ENCODE measurements at places on chromosomes 13 and 19.
A peak's percentile ranks its signal among the peaks of the same experiment; 100 is the strongest.

DNA sequence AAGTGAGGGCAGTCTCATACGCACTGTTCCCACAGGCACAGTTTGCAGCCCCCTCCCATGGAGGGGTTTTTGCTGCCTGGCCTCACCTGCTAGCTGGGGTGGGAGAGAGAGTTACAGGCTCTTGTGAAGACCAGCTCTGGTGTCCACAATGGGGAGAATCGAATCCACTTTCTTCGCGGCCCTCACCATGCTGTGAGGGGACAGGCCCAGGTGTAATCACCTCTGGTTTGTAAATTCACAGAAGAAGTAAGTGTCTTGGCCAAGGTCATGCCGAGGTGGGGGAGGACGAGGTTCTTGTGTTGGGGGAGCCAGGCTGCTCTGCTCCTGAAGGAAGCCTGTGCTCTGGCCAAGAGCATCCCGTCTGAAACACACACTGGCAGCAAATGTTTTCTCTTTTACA, 39.5 kb downstream of the TEX29 start:
- no peak for DNase-seq

GRCh38 chr19:49149652-49150105, 5.5 kb downstream of the HRC start:
- no peak for DNase-seq

DNA sequence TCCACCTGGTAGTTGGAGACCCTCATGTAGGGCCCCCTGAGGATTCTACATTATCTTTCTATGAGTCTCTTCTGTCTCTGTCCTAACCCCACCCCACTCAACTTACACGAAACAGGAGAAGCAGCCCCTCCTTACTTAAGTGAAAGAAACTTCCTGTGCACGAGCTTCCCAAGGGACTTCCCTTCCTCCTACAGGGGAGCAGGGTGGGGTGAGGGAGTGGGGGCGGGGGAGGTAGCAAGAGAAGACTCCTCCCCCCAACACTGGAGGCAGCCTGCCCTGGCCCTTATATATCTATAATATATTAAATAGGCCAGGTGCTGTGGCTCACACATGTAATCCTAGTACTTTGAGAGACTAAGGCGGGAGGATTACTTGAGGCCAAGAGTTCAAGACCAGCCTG, 5.5 kb upstream of the PDE4C start:
- DNase-seq: no peak

GRCh38 chr19:16229322-16229641, 31.6 kb downstream of the AP1M1 start:
- no peak for DNase-seq

- peak; percentile 77 for DNase-seq
Measured at GRCh38 chr19:41934849-41935374, 6.7 kb upstream of the ERFL start.

- peak; percentile 76 for DNase-seq
Measured at GRCh38 chr19:18304458-18305310, 18.2 kb downstream of the LSM4 start.

DNA sequence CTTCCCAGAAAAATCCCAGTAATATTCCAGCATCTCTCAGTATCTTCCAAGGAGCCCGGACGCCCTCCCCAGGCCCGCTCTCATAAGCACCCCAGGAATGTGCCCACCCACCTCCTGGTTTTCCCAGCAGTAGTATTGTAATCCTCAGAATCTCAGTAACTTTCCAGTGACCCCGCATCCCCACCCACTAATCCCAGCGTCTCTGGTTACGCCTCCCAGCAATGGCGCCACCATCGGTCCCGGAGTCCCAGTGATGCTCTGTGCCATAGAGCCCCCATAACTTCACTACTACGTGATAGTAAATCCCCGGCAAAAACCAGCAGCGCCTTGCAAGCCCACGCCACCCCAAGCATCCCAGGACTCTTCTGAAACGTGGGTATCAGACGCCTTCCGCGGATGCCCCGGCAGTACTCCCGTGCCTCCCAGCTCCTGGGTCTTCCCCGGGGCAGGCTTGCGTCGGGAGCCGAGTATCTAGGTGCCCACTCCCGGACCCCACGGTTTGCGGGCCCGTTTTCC, 928 bp upstream of the PNPLA6 start:
- no peak for DNase-seq

DNA sequence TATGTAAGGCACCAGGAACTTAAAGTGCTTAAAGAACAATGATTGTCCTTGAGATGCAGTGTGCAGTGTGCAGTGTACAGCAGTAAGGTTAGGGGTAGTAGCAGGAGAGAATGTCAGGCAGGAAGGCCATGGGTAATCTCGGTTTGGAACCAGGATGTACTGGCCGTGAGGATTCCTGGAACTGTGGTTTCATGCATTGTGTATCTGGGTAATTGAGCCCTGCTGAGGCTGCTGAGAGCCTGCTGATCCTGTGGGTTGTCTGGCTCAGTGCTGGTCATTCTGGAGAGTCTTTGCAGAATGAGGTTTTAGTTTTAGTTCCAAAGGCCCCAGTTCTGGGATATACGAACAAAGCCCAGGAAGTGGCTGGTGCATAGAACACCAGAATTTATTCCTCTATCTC, 71.0 kb downstream of the ZNF568 start:
- DNase-seq: no peak

- DNase-seq: no peak
Measured at GRCh38 chr19:21839976-21840375, 4.0 kb upstream of the ZNF43 start.

- no peak for DNase-seq
Measured at GRCh38 chr19:13599681-13600080, 93.4 kb upstream of the CACNA1A start.

- DNase-seq: peak; percentile 68
Measured at GRCh38 chr19:1408300-1409203, 1.2 kb downstream of the DAZAP1 start.

DNA sequence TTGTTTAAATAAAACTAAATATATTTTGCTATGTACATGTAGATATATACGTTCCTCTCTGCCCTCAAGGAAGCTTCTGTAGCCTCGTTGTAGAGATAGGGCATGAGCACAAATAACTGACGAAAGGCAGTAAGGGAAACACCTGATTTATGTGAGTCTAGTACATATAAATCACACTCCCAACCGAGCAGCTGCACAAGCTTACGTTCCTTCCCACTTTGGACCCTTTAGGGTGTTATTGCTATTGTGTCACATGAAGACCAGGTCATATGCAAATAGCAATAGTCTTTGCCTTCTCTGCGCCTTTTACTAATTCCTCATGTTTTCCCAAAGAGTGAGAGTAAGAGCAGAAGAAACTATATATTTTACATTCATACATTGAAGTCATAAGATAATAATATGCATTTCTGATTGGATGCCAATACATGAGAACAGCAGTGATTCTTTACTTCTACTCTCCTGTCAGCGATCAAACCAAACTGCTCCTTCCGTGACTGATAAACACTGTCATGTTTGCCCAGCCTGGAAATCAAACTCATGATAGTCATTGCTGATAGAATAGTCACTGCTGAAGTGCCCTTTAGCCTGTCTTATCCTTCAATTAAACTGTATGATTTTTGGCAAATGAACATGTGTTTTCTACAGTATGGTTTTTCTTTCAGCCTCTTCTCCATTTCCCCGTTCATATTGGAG, 127.2 kb upstream of the MAB21L1 start:
- no peak for DNase-seq

- DNase-seq: no peak
Measured at GRCh38 chr19:35144600-35145436, 1.8 kb downstream of the FXYD7 start.

DNA sequence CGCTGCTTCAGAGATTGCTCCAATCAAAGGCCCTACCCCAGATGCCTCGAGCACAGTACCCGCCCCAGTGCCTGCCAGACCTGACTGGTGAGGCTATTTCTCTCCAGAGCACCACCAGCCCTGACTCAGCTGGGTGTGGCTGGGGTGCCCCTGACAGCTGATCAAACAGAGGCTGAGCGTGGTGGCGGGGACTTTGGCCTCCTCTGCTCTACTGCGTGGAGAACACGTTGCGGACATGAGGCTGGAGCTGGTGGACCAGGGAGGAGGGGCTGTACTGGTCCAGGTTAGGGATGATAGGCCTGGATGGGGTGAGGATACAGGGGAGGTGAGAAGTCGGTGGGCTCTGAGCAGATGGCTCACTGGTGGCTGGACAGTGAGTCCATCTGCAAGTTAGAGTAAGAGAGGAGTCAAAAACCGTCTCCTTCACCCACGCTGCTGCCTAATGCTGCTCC, 3.5 kb upstream of the DOCK6 start:
- DNase-seq: no peak

GRCh38 chr19:45607071-45608029, 5.3 kb upstream of the GPR4 start:
- DNase-seq: peak; percentile 20

GRCh38 chr19:38143847-38144246, 80.2 kb downstream of the DPF1 start:
- DNase-seq: no peak

DNA sequence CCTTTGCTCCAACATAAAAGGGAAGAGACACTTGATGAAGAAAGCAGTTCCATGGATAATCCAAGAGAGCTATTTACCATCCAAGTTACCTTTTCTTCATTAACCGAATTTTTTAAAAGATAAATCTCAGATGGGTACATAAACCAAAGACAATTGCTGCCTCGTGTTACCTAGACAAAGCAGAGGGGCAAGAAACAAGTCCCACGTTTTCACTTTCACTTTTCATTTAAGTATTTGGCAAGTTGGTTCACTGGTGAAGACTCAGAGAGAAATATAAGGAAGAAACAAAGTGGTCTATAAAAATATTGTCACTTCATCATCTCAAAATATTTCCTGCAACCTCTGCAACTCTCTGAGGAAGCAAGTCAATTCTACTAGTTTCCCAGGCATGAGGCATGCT, 446.1 kb downstream of the FGF14 start:
- DNase-seq: no peak

DNA sequence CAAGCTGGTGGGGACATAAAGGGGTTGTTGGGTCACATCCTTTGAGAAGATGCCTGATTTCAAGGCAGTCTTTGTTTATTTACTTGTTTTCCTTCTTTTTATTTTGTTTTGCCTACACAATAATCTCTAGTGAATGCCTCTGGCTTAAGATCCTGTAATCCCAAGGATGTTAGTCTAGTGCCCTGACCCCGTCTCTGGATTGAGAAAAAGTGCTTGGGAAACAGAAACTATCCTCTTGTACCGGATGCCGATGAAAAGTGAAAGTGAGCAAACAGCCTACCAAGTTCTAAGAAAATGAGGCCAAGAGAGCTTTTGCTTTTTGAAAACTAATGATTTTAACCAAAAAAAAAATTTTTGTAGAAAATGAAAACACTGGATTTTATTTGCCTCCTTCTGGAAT, 42.1 kb upstream of the C1QTNF9 start:
- peak; percentile 47 for DNase-seq

- DNase-seq: peak; percentile 31
Measured at GRCh38 chr19:20051841-20052768, 12.8 kb upstream of the ZNF682 start.

DNA sequence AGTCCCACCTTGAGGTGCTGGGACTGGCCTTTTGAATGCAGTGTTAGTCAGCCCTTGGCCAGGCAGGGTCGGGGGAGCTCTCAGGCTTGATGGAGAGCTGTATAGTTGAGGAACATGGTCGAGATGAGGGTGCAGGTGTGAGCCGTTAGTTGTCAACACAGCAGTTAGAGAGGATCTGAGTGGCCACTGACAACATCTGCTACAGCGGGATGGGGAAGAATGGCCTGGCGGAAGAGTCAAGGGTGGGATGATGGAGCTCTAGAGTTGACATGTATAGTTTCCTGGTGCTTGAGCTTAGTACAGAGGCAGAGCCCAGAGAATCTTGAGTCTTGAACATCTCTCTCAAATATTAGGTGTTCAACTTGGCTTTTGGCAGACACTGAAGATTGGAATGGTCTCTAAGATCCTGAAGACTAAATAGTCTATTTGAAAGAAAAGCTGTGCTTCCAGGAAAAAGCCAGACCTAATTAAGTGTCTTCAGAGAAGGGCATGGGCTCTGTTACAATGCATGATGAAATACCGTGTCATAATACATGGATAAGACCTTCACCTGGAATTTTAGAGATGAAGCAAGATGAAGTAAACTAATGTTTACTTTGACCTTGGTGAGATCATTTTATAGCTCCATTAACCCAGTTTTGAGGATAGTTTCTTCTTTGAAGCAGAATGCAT, 9.7 kb downstream of the PCCA start:
- no peak for DNase-seq

DNA sequence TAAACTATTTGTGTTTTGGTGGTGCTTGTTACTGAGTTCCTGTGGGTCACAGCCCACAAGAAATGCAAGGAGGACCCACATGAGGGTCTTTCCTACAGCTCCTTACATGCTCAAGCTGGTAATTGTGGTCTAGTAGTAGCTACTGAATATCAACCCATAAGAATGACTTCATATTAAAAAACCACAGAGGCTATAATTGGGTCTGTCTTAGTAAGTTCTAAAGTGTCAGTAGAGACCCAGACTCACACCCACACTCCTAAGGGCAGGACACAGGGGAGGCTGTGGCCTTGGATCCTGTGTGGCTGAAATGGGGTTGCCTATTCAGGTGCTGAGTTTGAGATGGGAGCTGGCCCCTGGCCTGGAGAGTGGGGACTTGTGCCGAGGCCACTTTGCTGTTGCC, 19.6 kb downstream of the TFDP1 start:
- no peak for DNase-seq

- DNase-seq: no peak
Measured at GRCh38 chr19:23554548-23554947, 132.5 kb downstream of the ZNF675 start.

DNA sequence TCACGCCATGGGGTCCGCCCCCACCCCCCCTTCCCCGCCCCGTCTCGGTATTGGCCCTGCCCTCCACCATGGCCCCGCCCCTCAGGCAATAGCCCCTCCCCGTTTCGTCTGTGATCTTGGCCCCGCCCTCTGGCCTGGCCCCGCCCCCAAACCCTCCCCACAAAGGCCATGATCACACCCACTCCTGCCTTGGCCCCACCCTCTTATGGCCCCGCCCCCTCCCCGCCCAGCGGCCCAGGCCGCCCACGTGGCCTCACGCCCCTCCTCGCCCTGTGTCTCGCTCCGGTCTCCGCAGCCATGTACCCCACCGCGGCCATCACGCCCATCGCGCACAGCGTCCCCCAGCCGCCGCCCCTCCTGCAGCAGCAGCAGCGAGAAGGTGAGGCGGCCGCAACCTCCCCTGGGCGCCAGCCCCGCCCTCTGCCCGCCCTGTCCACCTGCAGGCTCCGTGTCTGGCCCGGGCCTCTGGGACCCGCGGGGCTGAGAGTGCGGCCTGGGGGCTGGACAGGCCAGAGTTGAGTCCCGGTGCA, 61.3 kb downstream of the CELF5 start:
- DNase-seq: peak; percentile 28
